ENCODE measurements at places on chromosomes 11 and 22.

GRCh38 chr11:20007386-20007785 lies 152.9 kb downstream of the DBX1 start:
- no peak for DNase-seq

GRCh38 chr11:32003335-32003734 lies 87.5 kb upstream of the RCN1 start:
- DNase-seq: no peak

- DNase-seq: no peak
Observed at GRCh38 chr22:22080270-22080669, 97.7 kb upstream of the TOP3B start.

GRCh38 chr22:45312415-45312814 lies 2.7 kb downstream of the FAM118A start:
- DNase-seq: no peak

GRCh38 chr11:40280159-40281051 lies 1179.0 kb downstream of the LRRC4C start:
- DNase-seq: no peak

GRCh38 chr11:7936615-7937014 lies 4.9 kb downstream of the OR10A3 start:
- DNase-seq: no peak

DNA sequence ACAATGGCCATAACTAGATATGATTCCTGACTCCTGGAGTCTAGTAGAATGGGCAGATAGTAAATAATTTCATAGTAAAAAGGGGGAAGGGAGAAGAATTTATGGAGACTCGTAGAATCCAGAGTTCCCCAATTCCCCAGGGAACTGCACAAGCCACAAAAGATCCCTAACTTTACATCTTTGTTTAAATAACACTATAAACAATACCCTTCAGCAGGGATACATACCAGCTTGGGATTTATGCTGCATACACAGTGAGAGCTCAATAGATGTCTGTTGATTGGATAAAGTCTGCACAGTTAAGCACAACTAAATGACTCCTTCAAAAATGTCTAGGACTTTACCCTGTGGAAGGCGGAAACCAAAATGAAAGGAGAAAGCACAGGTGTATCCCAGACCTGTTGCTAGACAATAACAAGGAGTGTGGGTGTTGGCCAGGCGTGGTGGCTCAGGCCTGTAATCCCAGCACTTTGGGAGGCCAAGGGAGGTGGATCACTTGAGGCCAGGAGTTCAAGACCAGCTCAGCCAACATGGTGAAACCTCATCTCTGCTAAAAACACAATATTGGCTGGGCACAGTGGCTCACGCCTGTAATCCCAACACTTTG lies 6.8 kb downstream of the SLC35F2 start:
- DNase-seq: no peak

- DNase-seq: no peak
Observed at GRCh38 chr22:26711205-26711963, 54.0 kb downstream of the MIAT start.

GRCh38 chr11:117296881-117297280 lies 5.7 kb downstream of the BACE1-AS start:
- DNase-seq: no peak

DNA sequence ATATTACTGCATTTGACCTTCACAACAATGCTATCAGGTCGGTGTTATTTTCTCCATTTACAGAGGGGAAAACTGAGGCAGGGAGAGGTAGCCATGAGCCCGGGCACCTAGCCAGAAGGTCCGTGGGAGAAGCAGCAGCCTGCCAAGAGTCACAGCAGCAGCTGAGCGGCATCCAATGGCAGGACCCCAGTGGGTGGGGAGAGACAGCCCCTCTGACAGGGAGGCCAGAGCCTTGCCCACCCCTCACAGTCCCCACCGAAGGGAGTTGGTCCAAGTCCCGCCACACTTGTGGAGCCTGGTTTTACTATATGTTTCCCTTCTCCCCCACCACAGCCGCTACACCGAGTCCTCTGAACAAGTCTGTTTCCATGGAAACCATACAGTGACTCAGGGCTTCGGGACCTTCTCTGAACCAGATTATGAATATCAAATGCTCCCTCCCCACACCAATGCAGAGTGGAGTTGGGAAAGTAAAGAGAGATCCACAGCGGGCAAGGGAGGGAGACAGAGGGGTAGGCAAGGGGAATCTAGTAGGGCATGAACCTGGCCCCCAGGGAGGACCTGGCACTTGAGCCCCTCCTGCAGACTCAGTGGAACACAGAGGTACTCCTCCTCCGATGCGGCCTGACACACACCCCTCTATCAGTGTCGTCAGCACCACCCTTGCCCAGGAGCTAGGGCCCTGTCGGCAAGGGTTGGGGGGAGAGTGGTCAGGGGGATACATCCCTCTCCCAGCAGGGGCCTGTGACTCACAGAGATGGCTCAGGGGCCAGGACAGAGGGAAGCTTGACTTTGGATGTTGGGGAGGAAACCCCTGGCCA lies 2.5 kb downstream of the CHST1 start:
- no peak for DNase-seq

- DNase-seq: no peak
Observed at GRCh38 chr11:130386056-130386455, 42.4 kb downstream of the ADAMTS8 start.

DNA sequence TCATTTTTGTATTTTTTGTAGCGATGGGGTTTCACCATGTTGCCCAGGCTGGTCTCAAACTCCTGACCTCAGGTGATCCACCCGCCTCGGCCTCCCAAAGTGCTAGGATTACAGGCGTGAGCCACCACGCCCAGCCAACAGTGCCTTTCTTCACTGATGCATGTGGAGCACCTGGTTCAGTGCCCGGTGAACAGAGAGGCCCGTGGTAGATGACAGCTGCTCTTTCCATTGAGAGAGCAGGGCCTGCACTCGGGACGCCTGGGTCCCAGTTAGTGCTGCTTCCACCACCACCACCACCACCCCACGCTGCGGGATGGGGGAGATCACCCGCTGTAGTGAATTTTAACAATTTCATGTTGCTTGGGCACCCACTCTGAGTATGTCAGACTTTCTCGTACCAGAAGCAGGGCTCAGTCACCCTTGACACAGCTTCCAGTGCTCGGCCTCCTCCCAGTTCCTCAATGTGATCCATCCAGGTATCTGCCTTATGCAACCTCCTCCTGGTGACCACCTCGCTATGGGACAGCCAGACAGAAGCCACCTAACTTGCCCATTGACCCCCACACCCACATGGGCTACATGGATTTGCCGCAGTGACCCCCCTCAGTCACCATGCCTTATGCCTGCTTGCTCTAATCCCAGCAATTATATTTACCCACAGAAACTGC lies 36.6 kb downstream of the ARRB1 start:
- no peak for DNase-seq

All from stimulated activated CD8-positive, alpha-beta memory T cell treated with anti-CD3 and anti-CD28 coated beads, Interleukin-2, amount 100 ng/mL, for 1 hour (primary cell).